ENCODE measurements at places on chromosomes 3 and 15. TPM values are rescaled to one million over a fixed set of nuclear protein-coding genes. Genes with fewer than 3 reads are reported as not detected.
A peak's percentile ranks its signal among the peaks of the same experiment; 100 is the strongest.

Gene DPH6
- total RNA-seq = 30.5 TPM

DNA sequence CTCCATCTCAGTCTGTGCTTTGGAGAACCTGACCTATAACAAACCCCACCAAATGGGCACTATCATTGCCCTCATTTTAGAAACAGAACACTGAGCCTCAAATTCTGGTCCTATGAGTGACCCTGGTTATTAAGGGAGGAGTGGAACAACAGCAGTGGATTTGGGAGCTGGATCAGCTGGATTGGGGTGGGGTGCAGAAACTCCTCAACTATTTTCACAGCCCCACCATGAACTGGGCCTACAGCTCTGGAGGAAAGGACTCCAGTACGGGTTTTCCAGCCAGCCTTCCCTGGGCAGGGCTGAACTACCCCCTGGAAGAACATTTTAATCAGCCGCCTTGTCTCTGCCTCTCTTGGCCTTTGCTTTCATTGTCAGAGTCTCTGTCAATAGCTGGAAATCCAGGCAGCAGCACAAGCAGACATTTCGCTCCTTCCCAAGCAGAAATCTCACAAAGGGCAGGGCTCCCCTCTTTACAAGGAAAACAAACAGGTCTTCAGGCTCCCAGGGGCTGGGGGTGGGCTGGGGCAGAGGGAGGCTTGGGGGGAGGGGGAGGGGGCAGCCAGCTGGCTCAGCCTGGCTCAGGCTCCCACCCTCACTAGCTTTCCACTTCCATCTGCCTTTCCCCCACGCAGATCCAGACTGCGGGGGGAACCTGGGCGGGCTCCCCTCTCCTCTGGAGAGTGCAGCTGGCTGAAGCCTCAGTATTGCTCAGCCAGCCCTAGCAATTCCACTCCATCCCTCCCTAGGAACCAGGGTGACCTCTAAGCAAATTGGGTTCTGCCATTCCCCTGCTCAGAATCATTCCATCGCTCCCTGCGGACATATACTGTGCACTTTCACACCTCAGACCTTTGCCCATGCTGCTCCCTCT, 13.7 kb upstream of the TLE3 start:
- H3K27ac ChIP-seq = no peak overlapping the region
- peak; percentile 86 for DNase-seq

DNA sequence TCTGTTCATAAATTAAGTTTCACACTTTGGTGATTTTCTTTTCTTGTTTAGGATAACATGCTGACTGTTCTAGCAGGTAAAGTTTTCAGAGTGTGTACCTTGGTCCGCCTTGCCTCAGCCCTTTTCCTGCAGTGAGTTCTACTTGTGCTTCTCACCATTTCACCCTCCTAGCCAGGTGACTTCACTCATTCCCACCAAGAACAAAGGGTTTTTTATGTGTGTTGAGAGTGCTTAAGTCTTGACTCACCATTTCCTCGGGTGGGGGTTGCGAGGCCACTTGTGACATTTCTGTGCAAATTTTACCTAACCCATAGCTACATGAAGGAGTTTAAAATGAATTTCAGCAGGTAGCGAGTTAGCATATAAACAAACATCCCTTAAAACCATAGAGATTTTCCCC, 81.4 kb downstream of the C3orf38 start:
- no peaks in the 10 kb centered on the region for H3K36me3 ChIP-seq
- no peak overlapping the region for H3K27ac ChIP-seq
- DNase-seq = no peak
- no peaks in the 10 kb centered on the region for H3K4me1 ChIP-seq

GRCh38 chr3:195171093-195171873, 99.7 kb downstream of the XXYLT1 start:
- peaks cover 7% of the 10 kb centered on the region for H3K4me1 ChIP-seq
- DNase-seq = no peak
- no peak overlapping the region for H3K4me3 ChIP-seq
- no peaks in the 10 kb centered on the region for H3K27me3 ChIP-seq
- H3K36me3 ChIP-seq = no peaks in the 10 kb centered on the region
- no peak overlapping the region for H3K27ac ChIP-seq

DNA sequence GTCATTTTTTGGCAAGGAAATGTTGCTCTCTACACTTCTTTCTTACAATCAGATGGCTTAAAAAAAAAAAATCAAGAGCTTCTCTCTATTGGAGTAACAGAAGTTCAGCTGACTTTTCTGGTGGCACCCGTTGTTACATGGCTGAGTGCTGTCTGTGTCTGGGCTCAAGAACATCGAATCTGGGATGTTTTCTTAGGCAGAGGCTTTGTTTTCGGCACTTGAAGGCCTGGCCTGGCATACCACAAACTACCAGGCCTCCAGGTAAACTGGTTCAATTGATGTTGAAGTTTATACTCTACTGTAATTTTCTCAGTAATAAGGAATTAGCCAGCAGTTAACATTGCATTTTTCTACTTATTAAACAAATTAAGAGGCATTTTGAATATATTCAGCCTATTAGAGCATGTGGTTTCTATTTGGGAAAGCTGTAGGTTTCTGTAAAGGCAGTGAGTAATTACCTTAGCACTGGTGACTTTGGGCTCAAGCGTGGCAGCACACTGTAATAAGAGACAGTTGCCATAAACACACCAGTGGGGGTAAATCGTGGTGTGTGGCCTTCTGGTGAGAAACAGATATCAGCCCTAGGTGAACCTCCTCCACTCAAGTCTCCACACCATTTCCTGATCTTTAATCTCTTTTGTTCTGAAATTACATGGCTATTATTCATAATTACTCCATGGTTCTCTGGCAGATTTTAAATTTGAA, 544.7 kb downstream of the MECOM start:
- H3K27ac ChIP-seq = no peak overlapping the region
- H3K36me3 ChIP-seq = no peaks in the 10 kb centered on the region
- no peaks in the 10 kb centered on the region for H3K4me1 ChIP-seq
- no peaks in the 10 kb centered on the region for H3K27me3 ChIP-seq
- no peak overlapping the region for H3K4me3 ChIP-seq

GRCh38 chr3:153219146-153219545, 57.1 kb downstream of the RAP2B start:
- no peaks in the 10 kb centered on the region for H3K36me3 ChIP-seq
- H3K4me3 ChIP-seq = no peak overlapping the region
- DNase-seq = no peak
- no peaks in the 10 kb centered on the region for H3K27me3 ChIP-seq
- no peaks in the 10 kb centered on the region for H3K4me1 ChIP-seq
- no peak overlapping the region for H3K27ac ChIP-seq

- H3K27me3 ChIP-seq = no peaks in the 10 kb centered on the region
- no peak overlapping the region for H3K4me3 ChIP-seq
- no peak overlapping the region for H3K27ac ChIP-seq
- no peak for DNase-seq
- peaks cover 4% of the 10 kb centered on the region for H3K36me3 ChIP-seq
- no peaks in the 10 kb centered on the region for H3K4me1 ChIP-seq
These were observed 93.4 kb downstream of the TPRA1 start for GRCh38 chr3:127497166-127497565.

GRCh38 chr3:191972714-191973398, 511.9 kb downstream of the PYDC2 start:
- H3K4me3 ChIP-seq = no peak overlapping the region
- no peaks in the 10 kb centered on the region for H3K27me3 ChIP-seq
- no peak for DNase-seq

GRCh38 chr15:36256404-36256807, 323.0 kb upstream of the CDIN1 start:
- H3K27ac ChIP-seq = no peak overlapping the region
- H3K4me3 ChIP-seq = no peak overlapping the region
- no peaks in the 10 kb centered on the region for H3K36me3 ChIP-seq
- DNase-seq = no peak

DNA sequence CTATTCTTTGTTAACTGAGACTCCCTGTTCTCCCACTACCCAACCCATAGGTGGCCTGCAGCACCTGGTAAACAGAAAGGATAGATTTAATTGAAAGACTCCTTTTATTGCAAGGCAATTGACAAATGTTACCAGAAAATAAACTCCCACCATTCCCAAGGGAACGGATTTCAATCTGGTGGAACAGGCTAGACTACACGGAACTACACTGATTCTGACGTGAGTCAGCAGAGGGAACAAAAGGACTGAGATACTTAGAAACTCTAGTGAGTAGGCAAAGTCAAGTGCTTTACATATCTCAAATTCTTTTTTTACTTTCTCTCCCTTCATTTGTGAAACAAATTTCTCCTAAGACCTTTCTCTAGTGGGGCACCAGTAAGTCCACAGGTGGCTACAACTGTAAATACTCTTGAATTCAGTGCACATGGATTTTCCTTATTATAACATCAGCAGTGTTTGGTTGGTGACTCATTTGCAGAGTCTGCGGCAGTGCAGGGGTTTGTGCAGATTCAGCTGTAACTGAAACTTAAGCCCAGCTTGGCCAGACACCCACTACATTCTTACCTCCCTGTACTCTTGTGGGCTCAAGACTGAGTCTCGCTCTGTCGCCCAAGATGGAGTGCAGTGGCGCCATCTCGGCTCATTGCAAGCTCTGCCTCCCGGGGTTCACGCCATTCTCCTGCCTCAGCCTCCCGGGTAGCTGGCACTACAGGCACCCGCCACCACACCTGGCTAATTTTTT, 34.3 kb upstream of the PLSCR2 start:
- H3K27ac ChIP-seq = no peak overlapping the region
- H3K4me3 ChIP-seq = no peak overlapping the region
- H3K4me1 ChIP-seq = peaks cover 7% of the 10 kb centered on the region
- H3K27me3 ChIP-seq = no peaks in the 10 kb centered on the region
- DNase-seq = no peak

DNA sequence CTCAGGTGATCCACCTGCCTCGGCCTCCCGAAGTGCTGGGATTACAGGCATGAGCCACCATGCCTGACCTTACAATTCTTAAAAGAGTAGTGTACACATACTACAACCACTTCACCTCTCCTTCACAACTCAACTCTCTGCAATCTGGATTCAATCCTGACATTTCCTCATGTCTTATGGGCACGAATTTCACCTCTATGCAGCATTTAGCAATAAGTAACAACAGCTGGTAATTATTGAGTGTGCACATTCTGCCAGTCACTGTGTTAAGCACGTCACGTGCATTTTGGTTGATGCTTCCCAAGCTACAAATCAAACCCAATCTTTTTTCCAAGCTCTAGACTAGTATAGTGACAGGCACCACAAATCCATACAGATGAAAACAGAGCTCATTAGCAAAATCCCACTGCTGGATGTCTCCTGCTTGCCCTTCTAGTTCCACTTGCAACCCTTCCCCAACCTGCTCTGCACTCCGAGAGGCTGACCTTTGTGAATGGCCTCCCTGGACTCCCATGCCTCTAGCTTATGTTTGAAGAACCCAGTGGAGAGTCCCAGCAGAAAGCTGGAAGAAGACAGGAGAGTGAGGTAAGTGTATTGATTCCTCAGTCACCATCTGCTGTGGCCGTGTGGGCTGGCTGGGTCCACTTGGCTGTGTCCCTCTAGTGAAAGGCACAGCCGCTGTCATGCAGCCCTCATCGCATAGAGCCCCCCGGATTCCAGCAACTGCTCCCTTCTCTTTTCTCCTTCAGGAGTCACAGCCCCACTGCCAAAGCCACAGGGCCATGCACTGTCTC, 176.5 kb downstream of the MEX3B start:
- H3K4me3 ChIP-seq = no peak overlapping the region
- H3K36me3 ChIP-seq = no peaks in the 10 kb centered on the region
- no peaks in the 10 kb centered on the region for H3K27me3 ChIP-seq
- DNase-seq = no peak
- no peaks in the 10 kb centered on the region for H3K4me1 ChIP-seq
- no peak overlapping the region for H3K27ac ChIP-seq

GRCh38 chr15:96347181-96348111, 16.9 kb downstream of the NR2F2 start:
- no peak overlapping the region for H3K27ac ChIP-seq
- H3K4me1 ChIP-seq = peaks cover 24% of the 10 kb centered on the region
- peak; percentile 73 for DNase-seq
- peaks cover 100% of the 10 kb centered on the region for H3K27me3 ChIP-seq
- peak overlapping the region; percentile 10 for H3K4me3 ChIP-seq

DNA sequence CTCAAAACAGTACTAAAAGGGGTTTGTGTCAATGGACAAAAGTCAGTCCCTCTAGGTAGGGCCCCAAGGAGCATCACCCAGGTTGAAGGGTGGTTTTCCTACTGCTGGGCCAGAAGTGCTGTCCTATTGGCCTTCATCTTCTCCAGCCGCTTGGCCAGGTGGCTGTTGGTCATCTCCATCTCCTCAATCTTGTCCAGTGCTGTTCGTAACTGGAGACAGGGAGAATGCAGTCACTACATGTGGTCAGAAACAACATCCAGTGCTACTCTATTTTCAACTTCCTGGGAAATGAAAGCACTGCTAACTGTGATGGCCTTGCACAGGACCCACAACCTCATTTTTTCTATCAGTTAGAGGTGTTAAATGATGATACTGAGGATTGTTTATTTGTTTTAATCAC, 60.4 kb downstream of the MLH1 start:
- H3K4me1 ChIP-seq = no peaks in the 10 kb centered on the region
- peaks cover 14% of the 10 kb centered on the region for H3K36me3 ChIP-seq
- no peak overlapping the region for H3K27ac ChIP-seq

DNA sequence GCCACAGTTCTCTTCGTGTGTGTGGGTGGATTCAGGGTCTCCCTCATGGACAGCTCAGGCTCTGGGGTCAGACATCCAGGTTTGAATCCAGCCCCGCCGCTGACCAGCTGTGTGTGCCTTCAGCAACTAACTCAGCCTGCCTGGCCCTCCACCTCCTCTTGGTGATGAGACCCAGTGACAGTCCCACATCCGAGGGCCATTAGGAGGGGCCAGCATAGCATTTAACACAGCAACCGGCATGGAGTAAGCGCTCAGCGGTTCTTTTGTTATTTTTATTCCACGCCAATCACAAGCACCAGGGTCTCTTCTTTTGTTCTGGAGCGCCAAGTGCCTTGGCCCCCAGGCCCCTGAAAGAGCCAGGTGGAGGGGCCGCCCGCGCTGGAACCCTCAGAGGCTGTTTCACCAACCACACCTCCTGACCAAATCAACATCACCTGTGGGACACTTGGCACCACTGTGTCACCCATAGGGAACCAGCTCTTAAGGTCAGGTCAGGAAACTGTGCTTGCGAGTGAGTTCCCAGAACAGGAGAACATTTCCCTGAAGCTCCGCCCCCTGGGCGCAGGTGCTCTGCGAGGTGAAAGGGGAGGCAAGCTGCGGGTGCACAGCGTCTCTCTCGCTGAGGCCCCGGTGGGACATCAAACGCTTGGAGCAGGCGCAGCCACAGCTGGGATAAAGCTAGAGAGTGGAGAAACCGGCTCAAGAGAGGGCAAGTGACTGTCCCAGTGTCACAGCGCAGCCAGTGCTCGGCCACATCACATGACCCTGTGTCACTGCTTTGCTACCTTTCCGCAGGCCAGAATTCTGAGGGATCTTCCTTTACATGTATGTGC, 311.3 kb downstream of the UACA start:
- DNase-seq = peak; percentile 81
- H3K4me1 ChIP-seq = peaks cover 13% of the 10 kb centered on the region
- H3K27me3 ChIP-seq = no peaks in the 10 kb centered on the region
- H3K4me3 ChIP-seq = peak overlapping the region; percentile 51

- DNase-seq = no peak
- H3K36me3 ChIP-seq = no peaks in the 10 kb centered on the region
These were observed 173.1 kb downstream of the MFSD1 start for GRCh38 chr3:158974904-158975303.
